ENCODE measurements at places on chromosomes 4 and X. TPM values are rescaled to one million over a fixed set of nuclear protein-coding genes. Genes with fewer than 3 reads are reported as not detected.

- no peaks in the 10 kb centered on the region for H3K36me3 ChIP-seq
- no peak for DNase-seq
- H3K27ac ChIP-seq, result no peak overlapping the region
- H3K4me1 ChIP-seq, result no peaks in the 10 kb centered on the region
- no peak overlapping the region for H3K4me3 ChIP-seq
Measured at GRCh38 chr4:136412708-136413107, 1119.6 kb downstream of the PCDH18 start.

Gene MUC7
- total RNA-seq, result not detected

Gene TMPRSS11F
- total RNA-seq, result not detected

Gene RNF128
- not detected for total RNA-seq

Gene EGF
- not detected for total RNA-seq

Data from activated B cell treated with CpG ODN at 0.5 μM for 24 hours (primary cell).